ENCODE measurements at places on chromosomes 13 and 19.

- no peak for DNase-seq
Measured at GRCh38 chr19:37718304-37718703, 1.3 kb downstream of the ZNF607 start.

DNA sequence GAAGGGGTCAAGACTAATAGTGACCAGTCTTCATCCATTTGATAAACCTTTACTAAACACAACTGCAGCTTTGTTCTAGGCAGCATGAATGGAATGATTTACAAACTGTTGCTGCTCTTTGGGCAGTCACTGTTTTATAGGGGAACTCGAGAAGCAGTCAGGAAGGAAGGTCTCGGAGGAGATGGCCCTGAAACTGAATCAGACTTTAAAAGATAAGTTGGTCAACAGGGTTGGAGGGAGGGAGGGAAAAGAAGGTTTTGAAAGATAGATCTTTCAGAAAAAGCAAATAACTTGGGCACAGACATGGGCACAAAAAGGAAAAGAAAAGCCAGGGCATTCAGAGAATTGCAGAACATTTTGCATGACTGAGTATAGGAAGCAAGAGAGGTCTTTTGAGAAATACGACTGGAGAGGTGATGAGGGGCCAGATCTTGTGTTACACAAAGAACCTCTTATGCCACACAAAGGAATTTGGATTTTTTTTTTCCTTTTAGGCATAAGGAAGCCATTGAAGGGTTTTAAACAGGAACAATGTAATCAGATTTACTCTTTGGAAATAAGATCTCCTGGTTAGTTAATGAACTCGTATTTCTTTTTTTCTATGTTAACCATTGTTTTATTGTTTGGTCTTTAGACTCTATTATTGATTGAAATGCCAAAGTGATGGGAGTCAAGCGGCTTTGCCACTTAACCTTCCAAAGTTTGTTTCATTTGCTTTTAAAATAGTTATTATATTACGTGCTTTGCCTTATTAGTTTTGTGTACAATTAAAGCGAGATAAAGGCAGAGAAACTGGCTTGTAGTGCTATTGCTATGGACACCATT, 37.5 kb upstream of the SACS start:
- DNase-seq, result no peak

GRCh38 chr13:27120011-27120410, 51.6 kb downstream of the USP12 start:
- no peak for DNase-seq

- DNase-seq, result no peak
Measured at GRCh38 chr19:29682236-29682895, 17.1 kb downstream of the PLEKHF1 start.

GRCh38 chr13:21616205-21616866, 12.4 kb upstream of the MICU2 start:
- no peak for DNase-seq

GRCh38 chr13:59545007-59545406, 618.7 kb downstream of the DIAPH3 start:
- DNase-seq, result no peak
